ENCODE measurements at places on chromosomes 13 and 19. TPM values are rescaled to one million over a fixed set of nuclear protein-coding genes. Genes with fewer than 3 reads are reported as not detected.

The ATP4A gene
- total RNA-seq: not detected

The PRRG2 gene
- 1.0 TPM for total RNA-seq

The CYP2S1 gene
- total RNA-seq: 0.39 TPM

The MAG gene
- total RNA-seq: not detected

The MPND gene
- total RNA-seq: 45.3 TPM

The PSG1 gene
- not detected for total RNA-seq

The DAZAP1 gene
- total RNA-seq: 146 TPM

The SRRM5 gene
- total RNA-seq: 0.51 TPM

The KLK11 gene
- total RNA-seq: not detected

The LRFN3 gene
- total RNA-seq: 36.0 TPM

The ZNF611 gene
- total RNA-seq: 25.7 TPM

The ZNF98 gene
- not detected for total RNA-seq

The DBP gene
- total RNA-seq: 5.2 TPM

The CDC42EP5 gene
- 6.7 TPM for total RNA-seq

The EXOC3L2 gene
- total RNA-seq: 1.1 TPM

The PSG3 gene
- not detected for total RNA-seq

The OSCAR gene
- not detected for total RNA-seq

The CLIP3 gene
- total RNA-seq: 37.6 TPM

The S1PR2 gene
- 26.3 TPM for total RNA-seq

The DDX49 gene
- 54.9 TPM for total RNA-seq

The FCGBP gene
- 1.0 TPM for total RNA-seq

The RFPL4A gene
- total RNA-seq: not detected

The RAB20 gene
- 0.59 TPM for total RNA-seq

The PGLYRP2 gene
- not detected for total RNA-seq

The MYO1F gene
- total RNA-seq: 0.33 TPM

The RFPL4AL1 gene
- not detected for total RNA-seq

The KISS1R gene
- 2.4 TPM for total RNA-seq

The TNFSF9 gene
- 1.4 TPM for total RNA-seq

The ZNF433 gene
- total RNA-seq: 5.8 TPM

The CYP4F11 gene
- not detected for total RNA-seq

The PCDH20 gene
- 0.18 TPM for total RNA-seq

The ACP7 gene
- total RNA-seq: not detected

The FPR3 gene
- total RNA-seq: not detected

The COL4A1 gene
- total RNA-seq: 67.9 TPM

The DKKL1 gene
- total RNA-seq: 2.0 TPM

The BAX gene
- 150 TPM for total RNA-seq

The KLF1 gene
- not detected for total RNA-seq

The PSG6 gene
- total RNA-seq: not detected

The SIGLEC6 gene
- not detected for total RNA-seq

The RASIP1 gene
- total RNA-seq: 1.0 TPM

The THSD8 gene
- total RNA-seq: 34.7 TPM

The RASL11A gene
- 1.9 TPM for total RNA-seq
